ENCODE measurements at places on chromosomes 3 and 15.

DNA sequence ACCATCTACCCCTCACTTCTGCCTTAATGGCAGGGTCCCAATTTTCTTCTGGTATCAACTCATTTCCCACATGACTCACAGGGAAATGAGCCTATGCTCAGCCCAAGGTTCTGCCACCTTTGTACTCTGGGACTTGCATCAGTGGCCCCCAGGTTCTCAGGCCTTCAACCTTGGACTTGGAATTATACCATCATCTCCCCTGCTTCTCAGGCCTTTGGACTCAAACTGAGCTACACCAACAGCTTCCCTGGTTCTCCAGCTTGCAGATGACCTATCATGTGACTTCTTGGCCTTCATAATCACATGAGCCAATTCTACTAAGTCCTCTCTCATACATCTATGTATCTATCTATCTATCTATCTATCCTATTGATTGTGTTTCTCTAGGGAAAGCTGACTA, 149.5 kb downstream of the PLCH1 start:
- DNase-seq, result no peak

- DNase-seq, result no peak
These were observed 256.0 kb upstream of the CBLB start for GRCh38 chr3:106124818-106125217.

DNA sequence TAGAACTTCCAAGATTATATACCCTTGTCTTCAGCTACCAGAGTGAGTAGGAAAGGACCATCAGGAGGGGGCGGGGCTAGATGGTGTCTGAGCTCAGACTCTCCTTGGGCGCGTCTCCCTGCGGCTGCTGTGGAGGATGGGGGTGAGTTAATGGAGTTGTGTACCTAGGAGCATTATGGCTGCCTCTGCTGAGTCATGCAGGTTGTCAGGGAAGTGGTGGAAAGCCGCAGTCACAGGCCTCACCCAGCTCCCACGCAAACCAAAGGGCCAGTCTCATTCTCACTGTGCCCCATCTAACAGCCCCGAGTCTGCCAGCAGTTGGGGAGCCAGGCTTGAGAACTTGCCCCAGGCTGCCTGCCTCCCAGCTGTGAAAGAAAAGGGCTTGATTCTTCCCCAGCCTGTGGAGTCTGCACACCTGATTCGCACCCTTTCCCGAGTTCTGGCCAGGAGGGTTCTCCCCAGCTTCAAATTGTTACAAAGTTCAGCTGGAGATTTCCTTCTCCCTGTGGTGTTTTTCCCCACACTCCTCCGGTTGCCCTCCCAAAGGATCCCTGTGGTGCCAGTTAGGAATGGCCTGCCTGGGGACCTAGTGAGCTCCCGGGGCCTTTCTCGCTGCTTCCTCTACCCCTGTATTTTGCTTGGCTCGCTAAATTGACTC, 143.3 kb downstream of the HCN4 start:
- no peak for DNase-seq

- no peak for DNase-seq
These were observed 28.8 kb downstream of the EAF2 start for GRCh38 chr3:121863801-121864200.

DNA sequence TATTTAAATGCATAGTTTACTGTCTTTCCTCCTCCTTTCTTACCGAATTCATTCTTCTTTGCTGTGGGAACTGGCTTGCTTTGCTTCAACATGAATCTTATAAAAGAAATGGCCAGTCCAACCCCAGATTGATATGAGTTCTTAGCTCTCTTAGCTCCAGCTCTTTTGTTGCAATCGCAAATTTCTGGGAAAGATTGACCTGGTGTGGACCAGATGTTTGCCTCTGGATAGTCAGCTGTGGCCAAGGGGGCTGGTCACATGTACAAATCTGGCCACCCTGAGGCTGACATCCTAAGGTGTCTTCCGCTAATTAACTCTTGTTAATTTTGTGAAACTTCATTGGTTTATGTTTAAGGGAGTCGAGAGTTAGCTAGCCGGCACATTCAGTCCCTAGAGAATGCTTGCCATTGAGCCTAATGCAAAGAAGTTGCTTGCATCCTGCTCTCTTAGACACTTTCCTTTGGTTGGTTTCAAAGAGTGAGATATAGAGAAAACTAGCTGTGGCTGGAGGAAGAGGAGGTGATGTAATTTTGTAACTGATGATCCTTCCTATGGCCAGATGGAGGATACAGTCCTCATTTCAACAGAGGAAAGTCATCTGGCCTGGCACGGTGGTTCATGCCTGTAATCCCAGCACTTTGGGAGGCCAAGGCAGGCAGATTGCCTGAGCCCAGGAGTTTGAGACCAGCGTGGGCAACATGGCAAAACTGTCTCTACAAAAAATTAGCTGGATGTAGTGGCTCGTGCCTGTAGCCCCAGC, 162.4 kb downstream of the ADAMTSL3 start:
- DNase-seq, result no peak

DNA sequence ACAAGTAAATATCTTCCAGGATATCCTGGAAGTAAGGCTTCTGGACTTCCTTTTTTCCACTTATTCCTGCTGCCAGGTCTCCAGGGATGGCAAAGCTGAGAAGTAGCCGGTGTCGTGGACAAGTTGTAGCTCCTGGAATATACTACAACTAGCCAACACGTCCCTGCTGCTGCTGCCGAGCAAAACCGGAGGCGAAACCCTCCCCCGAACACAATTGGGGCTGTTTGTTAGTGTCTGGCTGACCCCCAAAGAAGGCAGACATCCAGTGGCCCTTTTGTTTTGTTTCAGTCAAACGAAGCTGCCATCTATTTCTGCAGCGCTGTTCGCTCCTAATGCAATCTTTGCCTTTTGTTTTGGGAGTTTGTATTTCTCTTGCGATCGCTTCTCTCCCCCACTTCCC, 45.3 kb upstream of the EIF5A2 start:
- DNase-seq, result no peak

DNA sequence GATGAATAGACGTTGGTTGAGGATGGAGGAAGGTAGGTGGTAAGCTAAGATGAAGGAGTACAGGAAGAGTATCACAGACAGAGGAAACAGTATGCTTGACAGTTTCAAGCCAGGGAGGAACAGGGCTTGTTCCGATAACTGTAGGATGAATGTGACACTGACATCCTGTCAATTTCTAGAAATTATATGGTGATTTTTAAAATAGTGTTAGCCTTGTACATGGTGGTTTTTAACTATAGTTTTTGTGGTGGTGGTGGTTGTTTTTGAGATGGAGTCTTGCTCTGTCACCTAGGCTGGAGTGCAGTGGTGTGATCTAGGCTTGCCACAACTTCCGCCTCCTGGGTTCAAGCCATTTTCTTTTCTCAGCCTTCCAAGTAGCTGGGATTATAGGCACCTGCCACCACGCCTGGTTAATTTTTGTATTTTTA, 92.8 kb downstream of the FNDC3B start:
- DNase-seq, result no peak

- no peak for DNase-seq
These were observed 160.6 kb upstream of the ARHGEF26 start for GRCh38 chr3:153960458-153961074.

- no peak for DNase-seq
These were observed 27.6 kb upstream of the MME start for GRCh38 chr3:155052470-155052869.

- DNase-seq, result no peak
These were observed 25.7 kb downstream of the GPR15 start for GRCh38 chr3:98557324-98558010.

- DNase-seq, result peak; percentile 63
These were observed 681 bp downstream of the CTDSPL start for GRCh38 chr3:37862219-37862902.

DNA sequence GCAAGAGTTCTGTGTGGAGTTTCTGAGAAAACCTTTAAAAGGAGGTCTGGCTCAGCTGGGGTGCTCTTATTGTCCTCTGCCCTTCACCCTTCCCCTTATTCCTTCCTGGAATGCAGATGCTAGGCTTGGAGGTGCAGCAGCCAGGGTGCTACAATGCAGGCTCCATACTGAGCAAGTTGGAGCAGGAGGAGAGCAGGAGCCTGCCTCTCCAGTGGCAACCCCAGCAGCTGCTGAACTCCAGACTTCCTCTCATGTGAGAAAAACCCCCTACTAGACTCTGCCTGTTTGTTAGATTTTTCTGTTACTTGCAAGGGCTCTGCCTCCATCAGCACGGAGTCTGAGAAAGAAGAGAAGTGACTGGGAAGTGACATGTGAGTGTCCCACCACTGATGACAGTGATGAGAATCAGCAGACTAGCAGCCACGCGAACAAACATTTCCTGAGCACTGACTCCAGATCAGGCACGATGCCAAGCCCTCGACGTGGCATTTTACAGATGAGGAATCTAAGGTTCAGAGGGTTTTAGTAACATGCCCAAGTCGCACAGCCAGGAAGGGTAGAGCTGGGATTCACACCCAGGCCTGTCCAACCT, 16.1 kb upstream of the RARRES1 start:
- peak; percentile 40 for DNase-seq

DNA sequence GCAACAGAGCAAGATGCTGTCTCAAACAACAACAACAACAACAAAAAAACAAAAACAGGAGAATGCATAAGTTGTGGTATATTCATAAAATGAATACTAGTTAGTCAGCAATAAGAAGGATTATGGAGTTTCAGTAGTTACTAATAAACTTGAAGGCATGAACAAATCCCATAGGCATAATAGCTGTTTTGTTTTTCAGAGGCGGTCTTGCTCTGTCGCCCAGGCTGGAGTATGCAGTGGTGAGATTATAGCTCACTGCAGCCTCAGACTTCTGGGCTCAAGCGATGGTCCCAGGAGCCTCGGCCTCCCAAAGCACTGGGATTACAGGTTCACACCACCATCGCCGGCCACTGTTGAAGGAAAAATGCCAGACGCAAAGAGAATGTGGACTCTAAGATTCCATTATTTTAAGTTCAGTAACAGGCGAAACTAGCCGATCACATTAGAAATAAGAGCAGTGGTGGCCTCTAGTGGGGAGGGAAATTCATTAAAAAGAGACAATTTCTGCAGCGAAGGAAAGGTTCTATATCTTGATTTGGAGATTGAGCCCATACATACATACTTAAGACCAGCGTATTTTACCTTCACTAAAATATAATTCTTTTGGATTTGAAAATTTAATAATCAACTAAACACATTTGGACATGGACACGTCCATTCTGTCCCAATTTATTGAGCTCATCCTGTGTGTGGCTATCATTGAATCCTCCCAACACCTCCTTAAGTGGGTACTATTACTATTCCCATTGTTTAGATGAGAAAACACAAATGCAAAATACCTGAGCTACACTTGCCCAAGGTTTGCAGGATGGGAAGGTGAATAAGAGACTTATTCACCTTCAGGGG, 27.4 kb upstream of the HDAC11 start:
- peak; percentile 57 for DNase-seq

DNA sequence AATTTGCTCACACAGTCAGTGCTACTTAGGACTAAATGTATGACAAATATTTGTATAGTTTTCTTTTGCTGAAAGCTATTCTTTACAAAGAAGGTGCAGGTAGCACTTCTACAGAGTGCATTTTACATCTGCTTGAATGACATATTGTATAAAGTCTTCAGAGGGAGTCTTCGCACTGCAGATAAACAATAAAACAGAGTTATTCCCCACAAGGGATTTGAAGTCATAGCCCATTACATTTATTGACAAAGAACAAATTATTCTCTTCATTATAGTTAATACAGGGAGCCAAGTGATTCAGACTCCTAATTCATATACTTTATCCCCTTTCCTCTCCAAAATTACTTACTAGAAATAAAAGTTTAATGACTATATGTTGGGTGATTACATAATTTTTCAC, 529.7 kb downstream of the EDEM1 start:
- no peak for DNase-seq

- no peak for DNase-seq
These were observed 3.2 kb downstream of the EHHADH start for GRCh38 chr3:185250653-185251052.

DNA sequence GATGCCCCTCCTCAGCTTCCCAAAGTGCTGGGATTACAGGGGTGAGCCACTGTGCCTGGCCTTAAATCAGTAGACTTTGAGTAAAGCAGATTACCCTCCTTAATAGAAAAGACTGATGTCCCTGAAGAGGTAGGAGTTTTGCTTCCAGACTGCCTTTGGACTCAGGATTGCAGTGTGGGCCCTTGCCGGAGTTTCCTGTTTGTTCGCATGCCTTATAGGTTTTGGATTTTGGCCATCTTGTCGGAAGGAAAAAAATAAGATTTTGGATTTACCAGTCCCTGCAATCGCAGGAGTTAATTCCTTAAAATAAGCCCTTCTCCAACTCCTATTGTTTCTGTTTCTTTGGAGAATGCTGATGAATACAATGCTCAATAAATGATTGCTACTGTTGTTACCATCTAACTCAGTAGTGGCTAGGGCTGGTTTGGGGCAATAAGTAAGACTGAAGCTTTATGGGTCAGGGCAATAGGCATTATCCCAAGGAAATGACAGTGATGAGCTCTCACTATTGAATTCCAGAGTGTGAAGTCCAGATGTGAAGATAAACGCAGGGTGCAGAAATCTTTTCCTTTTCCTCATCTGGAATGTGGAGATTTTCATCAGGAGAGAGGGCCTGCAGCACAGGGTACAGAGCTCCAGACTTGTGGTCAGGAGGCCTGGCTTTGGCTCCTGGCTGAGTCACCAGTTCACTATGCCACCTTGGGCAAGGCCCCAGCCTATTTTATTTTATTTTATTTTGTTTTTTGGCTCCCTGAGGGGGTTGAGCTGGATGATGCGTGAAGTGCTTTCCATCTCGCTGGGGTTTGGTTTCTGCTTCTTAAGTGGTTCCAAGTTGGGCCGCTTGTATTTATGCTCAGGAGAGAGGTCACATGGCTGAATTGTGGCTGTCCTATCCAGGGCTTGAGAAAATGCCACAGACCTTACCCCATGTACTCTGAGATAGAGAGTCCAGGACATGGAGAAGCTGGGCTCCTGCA, 25.3 kb downstream of the FOXL2 start:
- no peak for DNase-seq

DNA sequence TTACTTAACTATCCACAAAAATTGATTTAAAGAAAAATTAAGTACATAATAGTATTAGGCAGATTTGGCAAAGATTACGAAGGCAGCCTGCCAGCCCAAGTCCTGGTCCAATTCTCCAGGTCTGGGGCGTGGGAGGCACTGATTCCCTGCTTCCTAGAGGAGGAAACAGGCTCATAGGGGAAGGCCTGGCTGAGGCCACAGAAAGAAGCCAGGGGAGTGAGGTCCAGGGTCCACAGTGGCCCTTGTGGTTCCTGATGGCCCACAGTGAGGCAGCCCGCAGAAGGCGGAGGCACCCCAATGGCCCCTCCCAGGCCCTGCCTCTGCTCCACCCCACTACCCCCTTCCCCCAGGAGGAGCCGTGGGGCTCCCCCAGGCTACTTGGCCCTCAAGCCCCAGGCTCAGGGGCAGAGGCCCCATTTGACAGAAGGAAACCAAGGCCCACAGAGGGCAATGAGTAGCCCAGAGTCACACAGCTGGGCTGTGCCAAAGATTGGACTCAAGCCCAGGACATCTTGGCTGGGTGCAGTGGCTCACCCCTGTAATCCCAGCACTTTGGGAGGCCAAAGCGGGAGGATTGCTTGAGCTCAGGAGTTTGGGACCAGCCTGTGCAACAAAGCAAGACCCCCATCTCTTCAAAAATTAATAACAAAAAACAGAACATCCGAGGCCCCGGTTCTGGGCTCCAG, 21.0 kb downstream of the H1-8 start:
- DNase-seq, result no peak
